ENCODE measurements at places on chromosomes 2 and 18. TPM values are rescaled to one million over a fixed set of nuclear protein-coding genes. Genes with fewer than 3 reads are reported as not detected.

DNA sequence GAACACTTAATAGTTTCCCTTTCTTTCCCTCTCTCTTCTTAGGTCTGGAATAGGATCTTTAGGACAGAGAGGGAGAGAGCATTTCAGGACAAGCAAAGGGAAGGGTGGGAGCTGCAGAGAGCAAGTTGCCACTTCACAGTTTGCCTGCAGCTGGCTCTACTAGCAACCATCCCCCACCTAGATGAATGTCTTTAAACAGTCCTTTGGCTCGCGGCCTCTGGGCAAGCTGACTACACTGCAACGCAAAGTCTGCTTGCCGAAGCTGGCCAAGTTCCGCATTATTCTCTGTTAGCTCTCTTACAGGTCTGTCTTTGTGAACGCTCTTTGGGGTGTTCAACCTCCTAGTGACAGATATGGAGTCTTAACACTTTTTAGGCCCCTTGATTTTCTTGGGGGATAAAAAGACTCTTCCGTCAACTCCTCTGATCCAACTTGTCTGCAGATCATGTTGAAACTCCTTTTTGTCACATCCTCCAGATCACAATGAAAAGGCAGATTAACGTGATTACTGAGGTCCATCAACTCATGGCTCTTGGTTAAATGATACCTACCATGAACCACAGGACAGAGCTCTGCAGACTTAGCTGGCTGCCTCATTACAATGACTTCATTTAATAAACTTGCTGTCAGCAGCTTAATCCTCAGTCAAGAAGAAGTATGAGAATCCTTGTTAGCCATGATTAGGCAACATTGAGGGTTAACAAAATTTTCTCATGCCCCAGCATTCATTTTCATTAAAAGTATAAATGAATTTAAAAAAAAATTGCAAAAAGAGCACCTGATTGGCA is 74.6 kb downstream of the SLC4A3 start:
- no peak for DNase-seq

DNA sequence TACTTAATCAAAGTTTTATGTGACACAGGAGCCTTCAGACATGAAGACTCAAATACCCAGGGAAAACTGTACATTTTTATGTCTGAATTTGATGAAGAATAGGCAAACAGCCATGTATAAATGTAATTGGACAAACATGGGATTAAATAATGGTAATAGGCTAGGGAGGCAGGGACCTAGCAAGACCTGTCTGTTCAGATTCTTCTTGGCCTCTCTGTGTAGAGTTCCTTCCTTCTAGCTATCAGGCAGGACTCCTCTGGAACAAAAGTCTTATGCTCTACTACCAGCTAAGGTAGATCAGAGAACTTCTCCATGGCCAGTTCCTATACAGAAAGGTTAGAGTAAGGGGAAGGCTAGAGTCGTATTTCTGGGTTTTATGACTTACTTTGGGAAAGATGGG is 9.5 kb upstream of the PARD3B start:
- DNase-seq: no peak

DNA sequence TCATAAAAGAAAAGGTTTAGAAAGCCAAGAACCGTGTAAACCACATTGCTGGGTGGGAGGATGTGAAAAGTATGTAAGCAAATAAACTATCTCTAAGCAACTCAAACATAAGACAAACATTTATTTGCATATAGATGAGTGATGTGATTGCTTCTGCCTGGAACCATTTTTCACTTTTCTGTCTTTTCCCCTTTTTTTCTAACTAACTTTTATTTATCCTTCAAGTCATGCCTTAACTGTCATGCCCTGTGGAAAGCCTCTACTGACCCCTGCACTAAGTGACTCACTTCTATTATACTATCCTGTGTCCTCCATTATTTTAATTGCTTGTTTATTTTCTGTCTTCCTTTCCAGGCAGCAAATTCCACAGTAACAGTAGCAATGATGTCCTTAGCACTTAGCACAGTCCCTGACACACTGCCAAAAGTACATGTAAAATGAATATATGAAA is 87.5 kb upstream of the CTAGE1 start:
- no peak for DNase-seq

- no peak for DNase-seq
Measured at GRCh38 chr18:21298351-21298750, 56.3 kb downstream of the GREB1L start.

GRCh38 chr2:38167968-38168350 is 92.0 kb upstream of the CYP1B1 start:
- DNase-seq: no peak

The IL1R2 gene
- 23.3 TPM for total RNA-seq

The DNAH7 gene
- total RNA-seq: 9.2 TPM

The AQP12B gene
- total RNA-seq: not detected

The SKOR2 gene
- total RNA-seq: not detected

Measured in lower lobe of right lung (tissue), 2 donors.